ENCODE measurements at places on chromosomes 11 and 22.

DNA sequence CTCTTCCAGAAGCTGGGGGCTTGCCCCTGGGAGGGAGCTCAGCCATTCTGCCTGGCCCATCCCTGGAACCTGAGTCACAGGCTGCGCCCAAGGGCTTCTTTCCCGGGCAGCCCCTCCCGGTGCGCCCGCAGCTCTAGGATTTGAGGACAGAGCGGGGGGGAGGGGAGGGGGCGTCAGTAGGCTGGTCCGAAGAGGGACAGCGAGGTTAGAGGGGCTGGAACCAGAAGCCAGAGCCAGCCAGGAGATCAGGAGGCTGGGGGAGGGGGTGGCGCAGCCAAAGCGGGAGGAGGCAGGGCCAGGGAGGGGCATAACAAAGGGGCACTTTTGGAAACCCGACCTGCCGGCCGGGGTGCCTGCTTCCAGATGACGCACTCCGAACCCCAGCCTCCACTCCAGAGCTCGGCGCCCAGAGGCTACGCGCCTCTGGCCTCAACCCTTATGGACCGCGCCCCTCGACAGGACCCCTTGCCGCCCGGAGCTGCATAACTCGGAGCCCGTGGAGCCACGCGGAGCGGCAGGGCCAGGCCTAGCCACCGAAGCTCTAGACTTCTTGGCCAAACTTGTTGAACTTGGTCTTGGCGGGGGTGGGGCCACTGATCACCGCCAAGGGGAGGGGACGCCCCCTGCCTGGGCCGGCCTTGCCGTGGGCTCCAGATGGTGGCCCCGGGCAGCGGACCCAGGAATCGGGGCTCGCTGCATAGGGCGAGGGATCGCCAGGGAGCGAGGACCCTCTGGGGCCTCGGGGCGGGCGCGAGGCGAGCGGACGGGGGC, 744 bp downstream of the PACSIN3 start:
- peak; percentile 45 for DNase-seq

DNA sequence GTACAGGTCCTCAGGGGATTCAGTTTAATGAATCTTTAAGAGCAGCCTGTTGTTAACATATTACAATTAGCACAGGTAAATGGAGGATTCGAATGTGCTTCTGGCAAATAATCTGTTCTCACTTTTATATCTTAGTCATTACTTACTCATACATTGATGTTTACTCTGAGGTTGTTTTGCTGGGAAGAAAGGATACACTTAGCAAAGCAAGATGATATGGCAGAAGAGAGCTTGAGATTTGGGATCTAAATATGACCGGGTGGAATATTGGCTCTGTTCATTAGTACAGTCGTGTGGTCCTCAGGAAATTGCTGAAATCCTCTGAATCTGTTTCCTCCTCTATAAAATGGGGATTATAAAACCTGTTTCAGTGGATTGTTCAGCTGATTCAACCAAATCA, 59.7 kb downstream of the SPON1 start:
- no peak for DNase-seq

GRCh38 chr22:40967111-40967760, 16.1 kb downstream of the RBX1 start:
- DNase-seq = no peak

DNA sequence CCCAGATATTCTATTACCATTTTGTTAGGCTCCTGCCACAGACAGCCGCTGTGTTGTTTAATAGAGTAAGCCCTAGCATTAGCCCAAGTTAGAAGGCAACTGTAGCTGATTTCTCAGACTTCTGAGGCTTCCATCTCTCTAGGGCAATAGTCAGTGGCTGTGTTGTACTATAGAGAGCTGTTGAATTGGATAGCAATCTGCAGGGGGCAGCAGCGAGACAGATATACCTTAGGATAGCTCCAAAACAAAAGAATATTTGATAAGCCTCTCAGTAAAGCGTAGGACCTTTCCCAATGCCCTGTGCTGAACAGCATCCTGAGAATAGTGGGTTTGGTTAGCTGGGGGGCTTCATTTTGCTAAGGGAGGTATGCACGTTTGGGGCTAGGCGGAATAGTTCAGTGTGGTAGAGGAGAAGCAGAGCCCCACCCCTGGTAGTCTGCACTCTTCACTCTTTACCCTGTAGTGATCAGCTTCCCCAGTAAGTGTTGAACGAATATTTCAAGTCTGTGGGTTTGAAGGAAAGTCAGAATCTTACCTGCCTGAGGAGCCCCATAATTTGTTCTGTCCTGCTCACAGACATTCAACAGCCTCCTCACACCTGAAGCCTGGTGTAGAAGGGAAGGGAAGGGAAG, 515.1 kb downstream of the INSC start:
- DNase-seq = no peak

GRCh38 chr11:128939591-128939990, 3.1 kb downstream of the TP53AIP1 start:
- DNase-seq = no peak

GRCh38 chr22:45164270-45165088, 754 bp downstream of the NUP50 start:
- peak; percentile 21 for DNase-seq

- DNase-seq = no peak
These were observed 132.3 kb upstream of the PARVA start for GRCh38 chr11:12245091-12245490.

- DNase-seq = no peak
These were observed 40.9 kb downstream of the TEAD1 start for GRCh38 chr11:12715131-12715530.

- DNase-seq = peak; percentile 76
These were observed 7.7 kb downstream of the RIN1 start for GRCh38 chr11:66328302-66329144.

DNA sequence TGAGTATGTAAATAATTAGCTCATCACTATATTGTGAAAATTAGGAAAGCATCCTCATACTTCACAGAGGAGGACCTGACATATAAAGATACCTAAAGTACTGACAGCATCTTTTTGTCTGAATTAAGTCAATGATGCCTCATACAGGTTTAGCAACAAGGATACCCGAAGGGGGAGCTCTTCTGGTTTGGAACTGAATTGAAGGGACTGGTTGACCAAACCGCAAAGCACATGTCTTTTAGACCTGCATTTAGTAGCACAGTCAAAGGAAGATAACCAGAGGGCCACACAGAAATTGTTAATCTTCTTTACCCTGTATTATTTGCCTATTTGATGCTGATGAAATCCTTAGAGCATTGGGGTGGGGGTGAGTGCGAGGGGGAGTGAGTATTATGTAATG, 12.9 kb upstream of the WT1 start:
- DNase-seq = no peak

DNA sequence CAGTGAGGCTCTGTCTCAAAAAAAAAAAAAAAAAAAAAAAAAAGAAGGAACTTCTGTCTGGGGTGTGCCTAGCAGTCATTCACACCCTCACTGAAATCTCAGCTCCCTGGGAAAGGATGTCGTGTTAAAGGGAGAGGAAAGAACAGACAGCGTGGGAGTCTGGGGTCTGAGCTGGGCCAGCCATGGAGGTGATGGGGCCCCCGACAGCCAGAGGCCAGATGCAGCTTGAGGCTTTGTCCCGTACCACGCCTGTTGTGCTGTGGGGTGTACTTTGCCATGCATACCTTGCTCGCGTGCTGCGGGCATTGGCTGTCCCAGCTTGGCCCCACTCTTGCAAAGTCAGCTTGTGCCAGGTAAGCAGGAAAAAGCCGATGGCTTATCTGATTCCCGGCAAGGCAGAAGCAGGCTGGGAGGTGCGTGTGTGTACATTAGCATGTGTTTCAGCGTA, 4.6 kb downstream of the SYT12 start:
- no peak for DNase-seq

DNA sequence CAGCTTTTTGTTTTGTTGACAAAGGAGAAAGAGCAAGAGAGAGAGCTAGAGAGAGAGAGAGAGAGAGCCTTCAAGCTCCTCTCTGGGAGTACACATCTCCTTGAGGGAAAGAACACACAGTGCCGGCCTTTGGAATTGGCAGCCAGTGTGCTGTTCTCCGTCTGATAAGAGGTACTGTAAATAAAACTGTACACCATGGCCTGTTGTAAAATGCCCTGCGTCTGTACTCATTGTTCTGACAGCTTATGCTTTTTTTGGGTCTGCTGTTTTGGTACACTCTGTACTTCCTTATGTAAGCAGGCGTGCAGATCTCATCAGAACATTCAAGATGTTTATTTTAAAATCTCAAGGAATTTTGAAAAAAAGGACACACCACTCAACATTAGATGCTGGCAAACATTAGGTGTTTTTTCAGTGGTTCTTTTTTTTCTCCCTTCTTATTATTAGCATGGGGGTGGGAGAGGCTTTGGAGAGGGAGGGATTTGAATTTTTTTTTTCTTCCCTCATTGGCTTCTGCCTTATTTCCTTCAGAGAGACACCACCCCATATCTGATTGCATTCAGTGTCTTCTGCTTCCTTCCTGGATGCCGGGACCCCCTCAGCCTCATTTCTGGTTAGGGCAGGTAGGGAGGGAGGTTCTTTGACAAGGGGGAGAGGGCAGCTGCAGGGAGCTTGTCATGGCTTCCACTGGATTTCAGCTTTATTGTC, 116.8 kb upstream of the NNMT start:
- DNase-seq = no peak

DNA sequence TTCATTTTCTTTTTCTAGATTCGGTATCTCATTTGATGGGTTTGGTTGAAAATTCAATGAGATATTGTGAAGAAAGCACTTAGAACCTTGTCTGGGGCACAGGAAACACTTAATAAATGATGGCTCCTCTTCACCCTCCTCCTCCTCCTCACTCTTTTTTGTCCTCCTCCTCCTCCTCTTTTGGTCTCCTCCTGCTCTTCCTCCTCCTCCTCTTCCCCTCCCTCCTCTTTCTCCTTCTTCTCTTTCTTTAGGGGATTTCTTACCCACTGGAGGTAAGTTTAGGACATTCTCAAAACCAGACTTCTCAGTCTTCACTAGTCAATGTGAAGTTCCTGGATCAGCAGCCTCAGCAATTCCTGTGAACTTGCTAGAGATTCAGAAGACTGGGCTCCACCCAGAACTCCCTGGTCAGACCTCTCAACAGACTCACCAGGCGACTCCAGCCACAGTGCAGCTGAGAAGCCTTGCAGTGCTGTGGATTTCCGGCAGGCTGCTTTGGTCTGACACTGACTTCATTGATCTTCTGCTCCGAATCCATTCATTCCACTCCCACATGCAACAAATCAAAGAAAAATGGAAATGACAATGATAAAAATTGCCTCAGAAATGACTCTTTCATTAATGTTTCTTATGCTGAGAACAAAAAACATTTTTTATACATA, 368.6 kb upstream of the B3GAT1 start:
- no peak for DNase-seq

- DNase-seq = no peak
These were observed 279.3 kb upstream of the SYN3 start for GRCh38 chr22:33337524-33337923.

DNA sequence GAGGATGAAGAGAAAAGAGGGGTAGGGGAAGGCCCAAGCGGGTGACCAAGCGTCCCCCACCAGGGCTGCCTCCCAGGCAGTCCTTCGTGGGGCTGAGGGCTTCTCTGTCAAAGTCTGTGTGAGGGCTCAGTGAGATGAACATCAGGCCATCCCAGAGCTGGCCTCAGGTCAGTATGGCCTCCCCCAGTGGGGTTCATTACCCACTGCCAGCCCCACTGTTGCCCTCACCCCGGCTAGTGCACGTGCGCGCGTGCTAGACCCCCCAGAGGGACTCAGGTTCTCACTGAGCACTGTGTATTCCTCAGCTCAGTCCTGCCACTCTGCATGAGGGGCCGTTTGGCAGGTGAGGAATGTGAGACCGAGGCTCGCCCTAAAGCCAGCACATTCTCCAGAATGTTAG, 3.3 kb downstream of the KDELR3 start:
- DNase-seq = no peak

- DNase-seq = no peak
These were observed 38.6 kb upstream of the HSPA8 start for GRCh38 chr11:123100379-123101085.

DNA sequence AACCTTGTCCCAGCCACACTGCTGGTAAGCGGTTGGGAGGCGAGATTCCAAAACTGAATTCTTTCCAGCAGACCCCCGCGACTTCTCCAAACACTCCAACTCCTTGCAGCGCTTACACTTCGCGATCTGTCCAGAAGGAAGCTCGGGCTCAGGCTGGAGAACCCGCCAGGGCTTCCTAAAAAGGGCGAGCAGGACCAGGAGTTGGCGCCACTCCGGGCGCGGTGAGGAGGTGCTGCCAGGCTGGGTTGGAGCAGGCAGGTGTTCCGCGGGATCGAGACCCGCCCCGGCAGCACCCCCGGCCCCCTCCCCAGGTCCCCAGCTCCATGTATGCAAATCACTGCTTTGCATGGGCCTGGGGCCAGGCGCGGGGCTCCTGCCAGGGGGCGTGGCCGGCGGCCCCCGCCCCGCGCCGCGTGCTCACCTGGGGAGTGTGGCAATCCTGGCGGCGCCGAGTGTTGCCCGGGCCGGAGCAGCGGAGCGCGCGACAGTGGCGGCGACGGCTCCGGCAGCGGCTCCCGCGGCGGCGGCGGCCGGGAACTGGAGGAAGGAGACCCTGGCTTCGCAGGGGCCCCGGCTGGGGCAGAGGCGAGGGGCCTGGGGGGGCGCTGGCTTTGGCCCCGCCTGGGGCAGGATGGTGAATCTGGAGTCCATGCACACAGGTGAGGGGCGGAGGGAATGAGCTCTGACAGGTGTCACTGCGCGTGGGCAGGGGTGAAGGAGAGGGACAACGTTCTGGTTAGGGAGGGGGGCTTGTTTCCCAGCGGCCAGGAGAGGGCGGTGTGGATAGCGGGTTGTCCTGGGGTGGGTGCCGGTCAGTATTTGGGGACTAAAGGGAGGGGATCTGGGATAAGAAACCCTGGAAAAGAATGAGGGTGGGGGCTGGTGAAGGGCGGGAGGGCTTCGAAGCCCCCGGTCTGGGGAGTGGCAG, at the start of gene POU2F3:
Gene POU2F3, plus strand, starts transcription at position 428 of the 928 bp plus-strand sequence. Its CDS starts 204 bp downstream, at position 632.
- DNase-seq = no peak

DNA sequence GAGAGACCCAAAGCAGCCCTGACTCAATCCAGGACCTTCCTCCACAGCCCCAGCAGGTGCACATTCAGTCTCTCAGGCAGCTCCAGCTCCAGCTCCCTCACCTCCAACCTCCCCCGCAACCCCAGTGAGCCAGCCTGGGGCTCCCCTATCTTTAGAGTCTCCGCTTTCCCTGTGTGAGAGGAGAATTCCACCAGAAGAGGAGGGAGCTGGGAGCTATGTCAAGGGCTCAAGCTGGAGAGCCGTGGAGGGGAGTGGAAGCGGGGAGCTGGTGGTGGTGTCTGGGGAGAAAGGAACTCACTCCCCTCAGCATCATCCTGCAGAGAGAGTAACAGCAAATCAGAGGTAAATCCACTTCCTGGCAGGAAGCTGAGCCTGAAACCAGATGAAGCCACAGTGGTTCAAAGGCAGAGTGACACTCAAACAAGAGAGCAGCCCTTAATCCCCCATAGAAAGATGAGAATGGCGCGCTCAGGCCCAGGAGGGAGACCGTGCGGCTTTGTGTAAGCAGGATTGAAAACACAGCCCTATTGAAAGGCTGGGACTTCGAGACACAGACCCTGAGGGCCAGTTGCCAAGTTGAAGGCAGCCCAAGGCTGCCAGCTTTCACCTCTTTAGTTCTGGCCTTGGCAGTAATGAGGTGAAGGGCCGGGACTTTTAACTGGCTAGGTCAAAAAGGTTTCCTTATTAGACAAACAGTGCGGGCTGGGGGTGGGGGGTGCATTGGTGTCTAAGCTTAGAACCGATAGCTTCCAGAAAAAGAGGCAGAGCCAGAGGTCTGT, 21.4 kb upstream of the CDON start:
- no peak for DNase-seq

Measured in fibroblast of skin of abdomen (primary cell).